SK-N-SH treated with all-trans-retinoic acid at 6 μM for 48 hours (cell line): ENCODE measurements at places on chromosomes 6 and 20.
A peak's percentile ranks its signal among the peaks of the same experiment; 100 is the strongest.

DNA sequence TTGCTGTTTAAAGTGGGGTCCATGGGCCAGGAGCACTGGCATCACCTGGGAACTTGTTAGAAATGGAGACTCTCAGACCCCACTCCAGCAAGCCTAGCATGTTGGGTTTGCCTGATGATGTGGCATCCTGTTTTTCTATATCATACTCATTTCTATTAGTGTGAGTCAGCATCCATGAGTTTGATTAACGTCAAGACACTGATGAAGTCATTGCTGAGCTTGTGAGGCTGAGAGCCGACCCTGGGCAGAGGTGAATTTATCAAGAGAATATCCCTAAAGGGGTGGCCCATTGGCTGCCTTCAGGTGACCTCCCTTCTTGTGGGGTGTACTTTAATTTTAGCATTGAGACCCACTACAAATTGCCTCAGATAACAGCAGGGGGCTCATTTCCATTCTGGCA lies 43.4 kb upstream of the RNF144B start:
- ATAC-seq: peak; percentile 81

- no peak for ATAC-seq
Measured at GRCh38 chr20:19966840-19967239, 50.3 kb upstream of the NAA20 start.

DNA sequence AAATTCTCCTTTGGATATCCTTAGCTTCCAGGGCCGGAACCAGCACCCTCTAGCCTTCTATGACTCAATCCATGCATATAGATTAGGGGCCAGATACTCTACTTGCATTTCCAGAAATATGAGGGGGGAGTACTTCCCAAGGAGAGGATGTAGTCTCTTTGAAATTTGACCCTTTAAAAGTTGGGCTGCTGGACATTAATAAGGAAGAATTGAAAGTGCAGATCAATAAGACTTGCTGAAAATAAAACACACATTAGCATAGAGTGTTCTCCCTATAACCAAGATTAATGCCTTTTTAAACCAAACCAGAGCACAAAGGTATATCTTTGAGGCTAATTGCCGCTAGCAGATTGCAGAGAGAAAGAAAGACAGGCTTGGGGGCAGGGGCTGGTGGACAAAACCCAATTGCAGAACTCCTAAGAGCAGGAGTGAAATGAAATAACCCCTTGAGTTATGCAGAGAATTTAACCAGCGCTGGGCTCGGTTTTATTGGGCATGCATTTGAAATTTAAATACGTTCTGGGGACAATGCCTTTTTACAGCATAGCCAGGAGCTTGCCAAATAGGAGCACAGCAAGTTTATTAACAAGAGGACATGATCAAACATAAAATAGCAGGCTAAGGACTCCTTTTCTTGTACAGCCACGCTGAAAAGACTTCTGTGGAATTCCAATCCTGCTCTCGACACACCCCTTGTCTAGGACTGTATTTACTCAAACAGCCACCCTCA lies 108.2 kb upstream of the SALL4 start:
- peak; percentile 69 for ATAC-seq

DNA sequence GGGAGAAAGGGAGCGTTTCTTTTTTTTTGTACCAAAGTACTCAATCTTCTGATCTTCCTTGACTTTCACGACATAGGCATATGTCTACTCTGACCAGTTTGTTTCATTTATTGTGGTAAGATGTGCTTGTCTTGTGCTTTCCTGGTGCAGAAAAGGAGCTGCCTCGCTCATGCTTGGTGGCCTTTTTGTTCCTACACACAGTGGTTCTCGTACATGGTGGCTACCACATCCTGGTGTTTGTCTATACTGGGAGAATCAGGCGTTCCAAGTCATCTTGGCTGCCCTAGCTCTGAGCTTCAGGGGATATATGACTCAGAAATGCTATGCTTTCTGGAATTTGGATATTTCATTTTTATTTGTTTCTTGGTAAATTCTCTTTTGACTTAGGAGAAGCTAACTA lies 31.8 kb downstream of the MYB start:
- ATAC-seq: peak; percentile 27; the same call in 1 of the 3 replicates

- ATAC-seq: peak; percentile 74
Measured at GRCh38 chr6:96939007-96939805, 14.7 kb downstream of the KLHL32 start.

- ATAC-seq: no peak
Measured at GRCh38 chr6:153216789-153217188, 85.7 kb upstream of the RGS17 start.

DNA sequence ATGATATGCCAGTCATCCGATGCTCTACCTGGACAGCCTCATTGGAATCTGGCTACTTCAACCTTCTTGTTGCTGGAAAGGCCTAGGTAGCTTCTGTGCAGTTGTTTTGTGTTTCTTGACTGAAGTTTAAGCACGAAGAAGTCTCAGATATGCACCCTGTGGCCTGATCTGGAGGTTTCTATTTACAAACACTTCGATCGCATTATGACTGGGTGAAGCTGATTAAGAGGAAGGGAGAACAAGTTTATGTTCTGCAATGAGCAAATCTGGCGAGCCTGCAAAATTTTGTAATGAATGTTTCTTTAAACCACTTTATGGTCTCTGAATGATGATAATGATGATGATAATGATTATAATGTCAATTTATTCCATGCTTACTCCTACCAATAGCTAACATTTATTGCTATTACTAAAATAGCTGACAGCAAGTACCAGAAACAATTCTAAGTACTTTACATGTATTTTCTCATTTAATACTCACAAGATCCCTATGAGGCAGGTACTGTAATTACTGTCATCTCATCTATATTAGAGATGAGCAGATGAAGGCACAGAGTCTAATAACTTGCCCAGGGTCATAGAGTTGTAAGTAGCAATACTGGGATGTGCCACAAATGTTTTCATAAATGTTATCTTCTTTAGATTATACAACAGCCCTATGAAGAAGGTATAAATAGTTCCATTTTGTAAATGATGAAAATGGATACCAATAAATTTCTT lies 126.1 kb upstream of the UST start:
- no peak for ATAC-seq

DNA sequence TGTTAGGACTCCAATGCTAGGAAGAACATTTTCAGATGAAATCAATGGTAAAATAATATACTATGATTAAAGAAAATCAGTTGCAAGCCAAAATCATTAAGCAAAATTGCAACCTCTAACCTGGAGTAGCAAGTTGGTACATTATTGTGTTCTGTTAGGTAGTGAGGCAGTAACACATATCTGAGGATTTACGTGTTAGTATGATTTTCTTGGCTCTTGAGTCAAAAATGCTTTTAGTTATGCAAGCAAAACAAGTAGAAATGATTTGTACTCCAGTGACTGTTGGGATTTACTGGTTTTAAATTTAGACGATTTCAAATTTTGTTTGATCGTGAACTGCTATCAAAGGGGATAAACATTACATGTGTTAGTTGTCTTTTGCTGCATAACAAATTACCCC lies 293.0 kb upstream of the BTBD3 start:
- ATAC-seq: no peak

DNA sequence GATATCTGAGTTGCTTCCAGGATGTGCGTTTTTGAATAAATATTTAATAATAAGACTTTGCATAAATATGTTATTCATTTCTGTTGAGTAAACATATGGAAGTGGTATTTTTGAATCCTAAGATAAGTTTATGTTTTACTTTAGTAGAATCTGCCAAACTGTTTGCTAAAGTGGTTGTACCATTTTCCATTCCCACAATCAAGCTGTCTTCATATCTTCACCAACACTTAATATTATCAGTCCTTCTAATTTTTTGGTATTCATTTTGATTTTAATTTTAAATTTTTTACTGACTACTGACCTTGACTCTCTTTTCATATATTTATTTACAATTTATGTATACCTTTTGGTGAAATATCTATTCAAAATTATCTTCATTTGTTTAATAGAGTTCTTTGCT lies 293.9 kb upstream of the PTCHD4 start:
- ATAC-seq: no peak

DNA sequence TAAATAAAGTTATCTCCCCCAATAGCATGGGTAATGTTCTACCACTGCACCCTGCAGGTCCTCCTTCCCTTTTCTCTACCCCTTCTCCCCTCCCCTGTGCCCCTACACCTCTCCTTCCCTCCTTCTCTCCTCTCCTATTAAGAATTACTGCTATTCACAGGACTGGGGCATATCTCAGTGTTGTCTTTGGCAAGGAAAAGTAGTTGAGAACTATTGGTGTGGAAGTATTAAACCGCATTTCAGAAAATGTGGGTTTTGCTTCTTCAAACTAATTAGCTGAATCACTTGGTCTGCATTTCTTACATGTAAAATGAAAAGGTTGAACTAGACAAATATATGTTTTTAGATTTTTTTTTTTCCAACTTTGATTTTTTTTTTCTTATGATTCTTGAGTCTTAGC lies 296.3 kb downstream of the CDKAL1 start:
- ATAC-seq: no peak

GRCh38 chr6:56513631-56514030 lies 129.1 kb downstream of the DST start:
- no peak for ATAC-seq

DNA sequence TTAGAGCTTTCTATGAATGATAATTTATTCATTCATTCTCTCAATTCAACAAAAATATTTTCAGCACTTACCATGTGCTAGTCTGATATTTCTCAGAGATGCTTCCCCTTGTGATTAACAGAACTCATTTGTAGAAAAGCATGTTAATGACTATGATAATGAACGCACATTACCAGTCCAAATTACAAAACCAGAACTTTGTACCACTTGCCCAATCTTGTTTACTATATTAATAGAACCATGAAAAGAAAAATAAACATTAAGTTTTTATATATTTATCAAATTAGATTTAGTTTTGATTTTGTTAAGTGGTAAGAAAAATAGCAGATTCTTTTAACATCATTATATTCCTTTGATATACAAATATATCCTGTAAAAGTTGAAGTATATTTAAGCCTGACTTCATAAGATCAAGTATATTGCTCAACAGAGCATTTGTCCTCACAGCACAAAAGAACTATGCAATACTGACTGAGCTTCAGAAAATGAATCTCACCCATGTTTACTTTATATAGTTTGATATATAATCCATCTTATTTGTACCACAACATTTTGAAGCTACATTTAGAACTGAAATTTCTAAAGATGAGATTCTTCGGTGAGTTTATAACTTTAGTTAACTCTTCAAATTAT lies 48.9 kb downstream of the TMEM244 start:
- ATAC-seq: no peak

DNA sequence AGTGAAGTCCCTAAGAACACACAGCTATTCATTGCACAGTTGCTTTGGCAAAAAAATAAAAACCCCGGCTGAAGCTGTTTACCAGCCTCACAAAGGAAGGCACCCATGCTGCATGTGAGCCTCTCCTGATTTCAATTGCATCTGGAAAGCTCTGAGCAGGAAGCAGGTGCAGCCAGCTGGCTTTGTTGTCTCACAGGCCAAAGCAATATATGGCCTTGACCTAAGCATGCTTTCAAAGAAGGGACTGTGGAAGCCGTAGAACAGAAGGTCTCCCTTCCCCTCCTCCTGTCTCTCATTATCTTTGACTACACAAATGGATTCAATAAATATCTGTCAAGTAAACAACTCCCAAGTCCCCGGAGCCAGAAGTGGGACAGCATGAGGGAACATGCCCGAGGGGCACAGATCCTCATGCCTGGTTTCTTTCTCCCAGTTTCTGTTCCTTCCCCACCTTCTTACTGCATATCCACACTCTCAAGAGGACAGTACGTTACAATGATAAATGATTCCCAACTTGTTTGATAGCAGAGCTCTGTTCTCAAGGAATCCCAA lies 57.2 kb upstream of the PCSK2 start:
- ATAC-seq: no peak

GRCh38 chr6:82823361-82823760 lies 242.3 kb downstream of the UBE3D start:
- ATAC-seq: no peak

GRCh38 chr6:57265755-57266221 lies 43.7 kb upstream of the RAB23 start:
- ATAC-seq: no peak

- no peak for ATAC-seq
Measured at GRCh38 chr6:13427801-13428582, 59.4 kb downstream of the GFOD1 start.

GRCh38 chr6:129498950-129499842 lies 210.8 kb downstream of the ARHGAP18 start:
- ATAC-seq: peak; percentile 21

- ATAC-seq: peak; percentile 62; the same call in 2 of the 3 replicates
Measured at GRCh38 chr20:31260326-31260932, 3.0 kb downstream of the DEFB115 start.

- ATAC-seq: no peak
Measured at GRCh38 chr20:48454671-48455490, 372.9 kb downstream of the PREX1 start.

DNA sequence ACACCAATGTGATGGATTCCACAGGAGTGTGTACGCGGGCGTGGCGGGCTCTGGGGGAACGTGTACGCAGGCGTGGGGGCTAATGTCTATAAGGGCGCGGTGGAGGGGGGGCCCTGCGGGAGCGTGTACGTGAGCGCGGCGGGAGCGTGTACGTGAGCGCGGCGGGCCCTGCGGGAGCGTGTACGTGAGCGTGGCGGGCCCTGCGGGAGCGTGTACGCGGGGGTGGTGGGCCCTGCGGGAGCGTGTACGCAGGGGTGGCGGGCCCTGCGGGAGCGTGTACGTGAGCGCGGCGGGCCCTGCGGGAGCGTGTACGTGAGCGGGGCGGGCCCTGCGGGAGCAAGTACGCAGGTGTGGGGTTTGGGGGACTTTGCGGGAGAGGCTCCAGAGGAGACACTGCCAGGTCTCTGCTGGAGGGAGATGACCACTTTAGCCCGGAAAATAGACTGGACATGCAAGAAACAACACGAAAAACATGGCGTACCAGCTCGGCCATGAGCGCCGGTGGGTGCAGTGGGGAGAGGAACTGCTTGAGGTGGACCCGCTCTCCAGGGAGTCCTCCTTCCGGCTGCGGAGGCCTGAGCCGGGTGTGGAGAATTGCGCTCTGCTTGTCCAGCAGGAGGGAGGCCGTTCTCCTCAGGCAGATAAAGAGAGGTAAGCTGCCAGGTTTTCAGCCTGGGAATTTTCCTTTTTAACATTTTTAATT lies 27.8 kb upstream of the SMOC2 start:
- no peak for ATAC-seq

DNA sequence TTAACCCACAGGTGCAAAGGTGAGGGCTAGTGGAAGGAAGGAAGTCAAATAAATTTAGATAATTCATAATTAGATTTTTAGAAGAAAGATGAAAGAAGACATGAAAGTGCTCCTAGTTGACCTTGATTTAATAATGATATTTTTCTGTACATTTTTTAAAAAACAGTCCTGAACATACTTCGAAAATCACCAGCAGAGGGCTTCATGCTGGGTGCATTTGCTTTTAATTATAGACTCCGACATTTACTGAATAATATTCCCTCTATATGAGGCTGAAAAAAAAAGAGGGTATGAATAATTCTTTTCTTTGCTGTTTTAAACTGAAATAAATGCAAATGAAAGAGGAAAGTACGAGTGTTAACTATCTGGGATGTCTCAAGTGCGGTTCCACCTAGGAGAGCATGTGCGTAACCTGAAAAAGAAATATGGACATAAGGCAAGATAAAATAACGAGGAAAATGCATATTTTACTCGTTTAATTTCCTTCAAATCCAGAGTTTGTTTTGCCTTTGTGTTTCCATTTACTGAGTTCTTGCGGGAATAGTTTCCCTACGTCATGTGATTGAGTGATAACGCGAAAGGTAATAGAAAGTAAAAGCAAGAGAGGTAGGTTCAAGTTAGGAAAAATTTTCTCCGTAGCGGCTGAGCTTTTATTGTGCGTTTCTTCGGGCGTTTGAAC lies 3.1 kb upstream of the TFAP2B start:
- peak; percentile 76 for ATAC-seq
